Naive thymus-derived CD8-positive, alpha-beta T cell (primary cell): ENCODE measurements at places on chromosomes 13 and 19.

GRCh38 chr19:45243144-45243732, 2.0 kb downstream of the EXOC3L2 start:
- no peak for DNase-seq

DNA sequence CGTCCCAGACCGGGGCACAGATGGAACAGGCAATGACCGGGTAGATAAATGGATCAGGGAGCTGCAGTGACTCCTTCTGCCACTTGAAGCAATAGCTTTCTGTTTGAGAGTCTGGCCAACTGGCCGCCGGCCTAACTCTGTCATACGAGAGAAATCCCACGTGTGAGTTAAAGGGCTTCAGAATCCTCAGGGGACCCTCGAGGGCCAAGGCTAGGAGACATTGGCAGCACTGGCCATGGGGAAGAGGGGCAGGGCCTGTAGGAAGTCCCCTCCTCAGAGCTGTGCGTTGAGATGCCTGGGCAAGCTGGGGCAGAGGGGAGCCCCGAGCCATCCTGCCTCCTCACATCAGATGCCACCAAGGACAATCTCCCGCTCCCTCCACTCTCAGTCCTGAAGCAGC, 51.6 kb downstream of the KLF2 start:
- no peak for DNase-seq

- DNase-seq = no peak
Observed at GRCh38 chr19:18999016-18999758, 34.1 kb downstream of the SUGP2 start.

- no peak for DNase-seq
Observed at GRCh38 chr19:28642787-28643683, 569.9 kb downstream of the UQCRFS1 start.

- DNase-seq = no peak
Observed at GRCh38 chr19:56113074-56113632, 7.9 kb downstream of the ZNF787 start.

DNA sequence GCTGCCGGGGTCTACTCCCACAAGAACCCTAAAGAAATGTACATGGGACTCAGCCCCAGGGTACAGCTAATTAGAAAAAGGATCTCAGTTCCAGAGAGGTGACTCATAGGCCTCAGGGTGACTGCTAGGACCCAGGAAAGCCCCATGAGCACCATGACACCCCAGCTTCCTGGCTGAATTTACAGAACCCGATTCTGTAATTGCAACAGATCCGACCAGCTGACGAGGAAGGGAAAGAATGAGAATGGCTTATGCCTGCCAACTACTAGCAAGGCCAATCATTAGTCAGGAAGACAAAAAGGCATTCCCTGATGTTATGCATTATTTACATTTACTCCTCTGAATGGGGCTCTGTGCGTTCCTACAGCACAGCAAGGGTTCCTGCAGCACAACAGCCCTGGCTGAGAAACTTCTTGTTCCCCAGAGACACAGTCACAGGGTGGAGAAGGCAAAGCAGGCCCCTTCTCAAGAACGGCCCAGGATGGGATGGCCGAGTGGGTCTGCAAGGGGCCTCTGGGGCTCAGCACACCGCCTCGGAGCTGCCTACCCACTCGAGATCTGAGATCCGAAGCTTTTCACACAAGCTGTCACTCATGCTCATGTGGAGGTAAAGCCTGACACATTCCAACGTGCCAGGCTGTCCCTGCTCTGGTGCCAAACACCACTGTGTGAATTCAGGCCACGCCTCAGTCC, 27.2 kb downstream of the PBX4 start:
- DNase-seq = peak; percentile 71
